HTR-8/SVneo (cell line): ENCODE measurements at places on chromosomes 7 and 10.

- no peak for DNase-seq
Measured at GRCh38 chr7:30604901-30605300, 10.2 kb downstream of the GARS1 start.

GRCh38 chr10:104021246-104021645 lies 54.3 kb downstream of the SLK start:
- DNase-seq = no peak

GRCh38 chr10:123938890-123939289 lies 47.3 kb upstream of the CPXM2 start:
- DNase-seq = no peak

DNA sequence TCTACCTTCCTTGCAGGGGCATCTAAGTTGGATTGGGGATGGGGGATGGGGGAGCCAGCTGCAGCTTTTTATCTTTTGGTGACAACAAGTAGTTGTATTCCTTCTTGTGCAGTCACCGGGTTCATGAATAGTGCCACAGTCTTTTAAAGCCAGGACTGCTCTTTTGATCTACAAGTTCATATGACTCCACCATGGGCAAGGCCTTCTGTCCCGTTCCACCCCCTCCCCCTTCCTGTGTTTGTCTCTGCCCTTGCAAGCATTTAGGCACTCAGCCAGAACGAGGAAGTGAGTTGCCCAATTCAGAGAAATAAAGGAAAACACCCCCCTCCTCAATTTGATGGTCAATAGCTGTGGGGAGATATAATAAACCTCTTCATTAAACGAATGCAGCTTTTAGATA lies 44.8 kb upstream of the EGR2 start:
- no peak for DNase-seq

- DNase-seq = no peak
Measured at GRCh38 chr7:34016876-34017275, 111.5 kb downstream of the BMPER start.

GRCh38 chr10:114719311-114719710 lies 61.2 kb upstream of the ABLIM1 start:
- no peak for DNase-seq
